ENCODE measurements at places on chromosomes 3 and 15. TPM values are rescaled to one million over a fixed set of nuclear protein-coding genes. Genes with fewer than 3 reads are reported as not detected.

The ADAMTS9 gene
- 0.46 TPM for total RNA-seq

The GP5 gene
- not detected for total RNA-seq

The KNG1 gene
- not detected for total RNA-seq

The LRTM1 gene
- not detected for total RNA-seq

The IL5RA gene
- not detected for total RNA-seq

The KCNMB2 gene
- not detected for total RNA-seq

The RBPMS2 gene
- total RNA-seq: 185 TPM

The TUSC7 gene
- not detected for total RNA-seq

The ZFAND6 gene
- total RNA-seq: 89.7 TPM

The KBTBD12 gene
- not detected for total RNA-seq

The GRAMD1C gene
- total RNA-seq: 1.8 TPM

The TRH gene
- not detected for total RNA-seq

The MESP2 gene
- total RNA-seq: not detected

The SEC22C gene
- total RNA-seq: 28.2 TPM

The EEF1AKMT4 gene
- total RNA-seq: 9.8 TPM

The CYP1A2 gene
- total RNA-seq: not detected

The IQCF5 gene
- total RNA-seq: not detected

The CTXN2 gene
- total RNA-seq: 0.11 TPM

The ERICH6 gene
- not detected for total RNA-seq

Measured in H9 (cell line).